Articular chondrocyte of knee joint (primary cell): ENCODE measurements at places on chromosomes 13 and 19. TPM values are rescaled to one million over a fixed set of nuclear protein-coding genes. Genes with fewer than 3 reads are reported as not detected.

The CABP5 gene
- not detected in 2 replicates for total RNA-seq

The SIGLEC8 gene
- total RNA-seq: not detected in 2 replicates

The CCDC159 gene
- 9.9 and 13.8 TPM in 2 replicates for total RNA-seq

The DACT3 gene
- 2.6 and 2.7 TPM in 2 replicates for total RNA-seq

The ERICH6B gene
- total RNA-seq: not detected in 2 replicates

The TRPC4 gene
- total RNA-seq: under 0.01 TPM in 1 of 2 replicates, not detected in the other

The GFY gene
- not detected in 2 replicates for total RNA-seq

The PGLYRP1 gene
- total RNA-seq: not detected in 2 replicates

The GRWD1 gene
- 21.0 and 23.2 TPM in 2 replicates for total RNA-seq

The C5AR2 gene
- total RNA-seq: 15.4 and 22.3 TPM in 2 replicates

The SIGLEC9 gene
- total RNA-seq: not detected in 2 replicates

The STXBP2 gene
- total RNA-seq: 0.76 and 1.7 TPM in 2 replicates

The VSTM1 gene
- not detected in 2 replicates for total RNA-seq
